A375 (cell line): ENCODE measurements at places on chromosomes 1 and 21. TPM values are rescaled to one million over a fixed set of nuclear protein-coding genes. Genes with fewer than 3 reads are reported as not detected.

Gene LDLRAD2
- total RNA-seq: not detected in 2 replicates

Gene MYCL
- 1.6 and 2.5 TPM in 2 replicates for total RNA-seq

Gene LCE1B
- total RNA-seq: not detected in 2 replicates

Gene SLC37A1
- total RNA-seq: 2.3 and 3.3 TPM in 2 replicates

Gene ARHGAP29
- 20.2 and 24.3 TPM in 2 replicates for total RNA-seq

Gene PTCH2
- 0.04 and 0.08 TPM in 2 replicates for total RNA-seq

Gene C1orf167
- total RNA-seq: 1.3 TPM in 1 of 2 replicates, not detected in the other

Gene TNFRSF4
- not detected in 2 replicates for total RNA-seq

Gene ACTA1
- total RNA-seq: not detected in 2 replicates

Gene DHDDS
- total RNA-seq: 31.8 and 39.5 TPM in 2 replicates

Gene C1QTNF12
- 2.5 and 7.0 TPM in 2 replicates for total RNA-seq
